ENCODE measurements at places on chromosomes 11 and 22.

GRCh38 chr11:94577841-94578240, 10.7 kb downstream of the PIWIL4 start:
- no peak for DNase-seq

DNA sequence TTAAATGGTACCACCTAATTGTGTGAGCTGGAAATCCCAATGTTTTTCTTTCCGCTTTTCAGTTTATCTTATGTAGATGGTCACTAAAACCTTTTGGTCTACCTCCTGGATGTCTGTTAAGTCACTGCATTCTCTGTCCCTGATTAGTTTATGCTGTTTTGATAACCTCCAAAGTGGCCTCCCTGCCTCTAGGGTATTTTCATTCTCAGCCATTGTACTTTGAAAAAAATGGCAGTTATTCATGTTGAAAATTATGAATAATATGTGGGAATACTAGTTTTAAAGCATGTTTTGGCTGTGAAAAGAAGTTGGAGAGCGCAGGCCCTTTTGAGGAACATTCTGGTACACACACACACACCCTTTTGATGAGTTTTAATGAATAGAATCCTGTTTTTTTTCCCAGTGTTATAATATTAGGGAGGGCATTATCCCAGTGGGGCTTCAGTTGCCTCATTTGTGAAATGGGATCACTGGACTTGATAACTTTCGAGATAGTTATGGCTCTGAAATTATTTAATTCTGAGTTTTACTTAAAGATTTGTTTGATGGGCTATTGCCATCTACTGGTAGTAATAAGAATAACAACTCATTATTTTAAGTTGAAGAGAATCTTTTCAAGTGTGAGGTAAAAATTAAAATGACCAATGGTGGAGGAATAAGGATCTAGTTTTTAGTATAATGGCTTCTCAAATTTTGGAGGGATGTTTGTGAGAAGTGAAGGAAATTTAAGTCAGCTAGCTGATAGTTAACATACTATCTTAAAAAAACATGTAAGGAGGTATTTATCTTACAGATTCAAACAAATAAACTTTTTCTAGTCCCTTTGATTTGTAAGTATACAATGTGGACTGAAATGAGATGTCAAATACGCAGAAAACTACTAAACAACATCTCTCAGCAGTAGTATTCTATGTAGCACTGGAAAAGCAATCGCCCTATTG, 3.9 kb downstream of the FDX1 start:
- peak; percentile 28 for DNase-seq

- no peak for DNase-seq
Observed at GRCh38 chr22:31243339-31244045, 31.4 kb downstream of the LIMK2 start.

- DNase-seq, result no peak
Observed at GRCh38 chr22:36874736-36875135, 13.9 kb downstream of the NCF4 start.

DNA sequence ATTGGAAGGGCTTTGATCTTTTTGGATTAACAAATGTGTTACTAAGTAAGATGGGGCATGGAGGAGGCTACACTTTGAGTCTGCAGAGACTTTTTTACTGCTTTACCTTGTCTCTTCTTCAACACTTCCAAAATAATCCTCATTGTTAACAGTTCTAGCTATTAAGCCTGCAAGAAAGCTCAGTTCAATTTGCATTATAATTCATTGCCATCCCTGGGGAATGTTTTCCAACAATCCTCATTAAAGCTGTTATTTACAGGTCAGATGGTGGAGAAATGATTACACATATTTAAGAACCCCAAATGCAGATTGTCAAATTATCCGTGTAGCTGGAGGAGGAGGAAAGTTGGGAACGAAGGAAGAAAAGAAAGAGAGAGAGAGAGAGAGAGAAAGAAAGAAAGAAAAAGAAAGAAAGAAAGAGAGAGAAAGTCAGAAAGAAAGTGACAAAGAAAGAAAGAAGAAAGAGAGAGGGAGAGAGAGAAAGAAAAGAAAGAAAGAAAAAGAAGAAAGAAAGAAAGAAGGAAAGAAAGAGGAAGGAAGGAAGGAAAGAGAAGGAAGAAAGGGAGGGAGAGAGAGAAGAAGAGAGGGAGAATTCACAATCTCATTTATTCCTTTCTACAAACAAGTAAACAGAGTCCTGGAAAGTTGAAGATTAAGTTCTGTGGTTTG, 443.9 kb downstream of the INSC start:
- no peak for DNase-seq

DNA sequence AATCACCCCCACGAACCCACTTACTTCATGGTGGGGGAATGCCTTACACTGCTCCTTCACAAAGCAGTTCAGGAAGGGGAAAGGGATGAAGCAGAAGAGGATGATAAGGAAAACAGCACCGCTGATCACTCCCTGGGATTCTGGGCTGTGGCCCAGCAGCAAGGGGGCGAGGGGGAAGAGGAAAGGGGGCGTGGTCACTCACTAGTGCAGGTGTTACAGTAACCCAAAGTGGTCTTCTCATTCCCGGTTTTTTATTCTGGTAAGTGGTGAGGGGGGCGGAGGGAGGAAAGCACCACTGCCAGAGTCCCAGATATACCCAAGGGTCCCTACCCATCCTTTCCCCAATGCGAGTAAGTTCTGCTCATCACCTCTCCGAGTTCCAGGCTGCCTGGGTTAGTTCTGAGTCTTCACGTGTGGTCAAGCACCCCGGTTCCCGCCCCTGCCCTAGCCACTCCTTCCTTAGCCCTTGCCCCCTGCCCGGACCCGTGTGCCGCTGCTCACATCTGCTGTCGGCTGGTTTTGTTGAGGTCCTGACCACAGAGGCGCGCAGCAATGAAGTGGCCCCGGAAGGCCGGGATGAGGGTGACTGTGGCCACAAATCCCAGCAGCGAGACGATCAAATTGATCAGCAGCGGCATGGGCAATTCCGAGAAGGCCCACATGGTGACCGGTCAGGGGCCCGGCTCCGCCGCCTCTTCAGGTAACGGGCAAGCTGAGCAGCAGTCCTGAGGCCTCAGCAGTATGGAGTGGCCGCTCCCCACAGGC, 477 bp downstream of the DPAGT1 start:
- DNase-seq, result peak; percentile 65

DNA sequence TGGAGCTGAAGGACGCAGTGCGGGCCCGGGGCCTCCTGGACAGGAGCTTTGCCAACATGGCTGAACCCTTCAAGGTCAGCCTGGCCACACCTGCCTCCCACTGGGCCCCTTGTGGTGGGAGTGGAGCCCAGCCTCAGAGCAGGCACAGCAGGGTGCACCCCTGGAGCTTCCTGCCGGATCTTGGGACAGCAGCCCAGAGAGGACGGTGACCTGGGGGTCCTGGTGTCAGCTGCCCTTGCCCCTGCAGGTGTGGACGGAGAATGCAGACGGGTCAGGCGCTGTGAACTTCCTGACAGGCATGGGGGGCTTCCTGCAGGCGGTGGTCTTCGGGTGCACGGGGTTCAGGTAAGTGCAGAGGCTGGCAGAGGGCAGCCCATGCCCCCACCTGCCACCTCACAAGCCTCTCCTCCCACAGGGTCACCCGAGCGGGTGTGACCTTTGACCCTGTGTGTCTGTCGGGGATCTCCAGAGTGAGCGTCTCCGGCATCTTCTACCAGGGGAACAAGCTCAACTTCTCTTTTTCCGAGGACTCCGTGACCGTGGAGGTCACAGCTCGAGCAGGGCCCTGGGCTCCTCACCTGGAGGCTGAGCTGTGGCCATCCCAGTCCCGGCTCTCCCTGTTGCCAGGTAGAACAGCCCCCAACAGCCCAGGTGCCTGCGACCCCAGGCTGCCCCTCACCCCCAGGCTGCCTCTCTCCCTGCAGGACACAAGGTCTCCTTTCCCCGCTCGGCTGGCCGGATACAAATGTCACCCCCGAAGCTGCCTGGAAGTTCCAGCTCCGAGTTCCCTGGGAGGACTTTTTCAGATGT, 5.1 kb downstream of the PGGHG start:
- no peak for DNase-seq

DNA sequence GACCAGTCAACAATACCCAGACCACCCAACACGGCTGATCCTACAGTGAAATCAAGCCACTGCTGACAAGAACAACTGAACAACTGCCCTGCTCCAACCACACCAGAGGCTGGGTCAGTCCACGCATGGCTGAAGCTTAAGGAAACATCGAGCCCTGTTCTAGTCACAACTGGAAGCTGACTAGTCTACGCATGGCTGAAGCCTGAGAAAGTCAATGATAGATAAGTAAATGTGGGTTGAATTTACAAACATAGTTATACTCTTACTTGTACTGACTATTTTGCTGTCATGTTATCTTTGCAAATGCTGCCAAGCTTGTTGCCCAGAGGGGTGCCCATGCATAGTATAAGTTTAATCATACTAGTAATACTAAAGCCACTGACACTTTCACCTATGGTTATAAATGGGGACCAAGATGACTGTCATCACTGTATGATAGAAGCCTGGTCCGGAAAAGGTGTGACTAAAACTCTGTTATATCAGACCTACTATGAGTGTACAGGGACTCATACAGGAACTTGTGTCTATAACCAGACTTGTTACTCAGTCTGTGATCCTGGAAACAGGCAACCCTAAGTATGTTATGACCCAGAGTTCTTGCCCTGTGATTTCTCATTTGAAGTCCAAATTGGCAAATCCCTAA, 43.4 kb upstream of the GLYAT start:
- DNase-seq, result peak; percentile 82

GRCh38 chr22:45784357-45785277, 113.0 kb downstream of the ATXN10 start:
- no peak for DNase-seq

- DNase-seq, result no peak
Observed at GRCh38 chr11:16408619-16409018, 52.3 kb upstream of the SOX6 start.

DNA sequence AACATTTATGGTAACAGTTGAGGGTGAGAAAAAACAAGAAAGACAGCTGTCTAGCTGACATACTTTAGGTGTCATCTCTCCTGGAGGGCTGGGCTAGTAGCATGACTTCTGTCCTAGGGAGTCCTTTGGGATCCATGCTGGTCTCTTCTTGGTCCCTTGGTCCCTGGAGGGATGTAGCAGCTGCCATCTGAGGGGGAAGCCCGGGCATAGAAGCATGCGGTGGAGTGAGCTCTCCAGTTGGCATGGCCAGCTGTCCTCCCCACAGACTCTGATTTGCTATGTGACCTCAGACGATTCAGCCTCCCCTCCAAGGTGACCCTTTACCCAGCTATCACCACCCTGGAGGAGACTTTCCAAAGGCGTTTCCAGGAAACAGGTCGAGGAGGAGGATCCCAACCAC, 28.7 kb downstream of the POU2F3 start:
- no peak for DNase-seq

- peak; percentile 23 for DNase-seq
Observed at GRCh38 chr11:112961146-112961668, at the start of gene NCAM1. TSS of gene NCAM1 (plus strand) at chr11:112961420.

DNA sequence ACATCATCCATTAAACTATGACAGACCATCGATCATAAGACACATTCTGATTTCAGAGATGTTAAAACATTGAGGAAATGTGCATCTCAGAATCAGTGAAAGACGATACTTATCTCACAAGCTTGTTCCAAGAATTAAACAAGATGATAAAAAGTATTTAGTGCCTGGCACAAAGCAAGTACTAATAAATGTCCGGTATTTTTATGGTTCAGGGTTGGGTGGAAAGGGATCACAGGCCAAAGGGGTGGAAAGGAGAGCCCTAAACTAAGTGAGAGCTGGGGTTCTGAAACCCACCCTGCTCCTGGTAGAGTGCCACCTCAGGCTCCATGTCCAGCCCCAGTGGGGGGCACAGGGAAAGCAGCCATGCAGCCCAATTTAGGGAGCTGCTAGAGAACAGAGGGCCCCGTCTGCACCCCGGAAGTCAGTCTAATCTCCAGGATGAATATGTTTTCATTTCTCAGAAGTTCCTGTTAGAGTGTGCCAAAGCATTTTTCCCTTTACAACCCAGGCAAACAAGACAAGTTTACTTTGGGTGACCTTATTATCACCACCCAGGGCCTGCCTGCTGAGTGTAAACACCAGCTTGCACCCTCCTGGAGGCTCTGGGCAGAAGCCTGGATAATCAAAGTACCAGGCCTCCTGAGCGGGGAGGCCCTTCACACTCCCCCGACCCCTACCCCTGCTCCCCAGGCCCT, 3.8 kb upstream of the CREB3L1 start:
- no peak for DNase-seq

Measured in activated CD4-positive, alpha-beta T cell treated with anti-CD3 and anti-CD28 coated beads, Interleukin-10, Interleukin-2, amounts not matched to agents 100 ng/mL and 50 ng/mL, durations not matched to agents 16 hours and 8 hours (primary cell).